ENCODE measurements at places on chromosomes 3 and 15.

- no peak for DNase-seq
Measured at GRCh38 chr3:164929642-164930041, 148.7 kb downstream of the SI start.

GRCh38 chr3:178482981-178483380, 53.3 kb upstream of the KCNMB2 start:
- no peak for DNase-seq

- DNase-seq: no peak
Measured at GRCh38 chr3:124496061-124496460, 234.2 kb upstream of the UMPS start.

DNA sequence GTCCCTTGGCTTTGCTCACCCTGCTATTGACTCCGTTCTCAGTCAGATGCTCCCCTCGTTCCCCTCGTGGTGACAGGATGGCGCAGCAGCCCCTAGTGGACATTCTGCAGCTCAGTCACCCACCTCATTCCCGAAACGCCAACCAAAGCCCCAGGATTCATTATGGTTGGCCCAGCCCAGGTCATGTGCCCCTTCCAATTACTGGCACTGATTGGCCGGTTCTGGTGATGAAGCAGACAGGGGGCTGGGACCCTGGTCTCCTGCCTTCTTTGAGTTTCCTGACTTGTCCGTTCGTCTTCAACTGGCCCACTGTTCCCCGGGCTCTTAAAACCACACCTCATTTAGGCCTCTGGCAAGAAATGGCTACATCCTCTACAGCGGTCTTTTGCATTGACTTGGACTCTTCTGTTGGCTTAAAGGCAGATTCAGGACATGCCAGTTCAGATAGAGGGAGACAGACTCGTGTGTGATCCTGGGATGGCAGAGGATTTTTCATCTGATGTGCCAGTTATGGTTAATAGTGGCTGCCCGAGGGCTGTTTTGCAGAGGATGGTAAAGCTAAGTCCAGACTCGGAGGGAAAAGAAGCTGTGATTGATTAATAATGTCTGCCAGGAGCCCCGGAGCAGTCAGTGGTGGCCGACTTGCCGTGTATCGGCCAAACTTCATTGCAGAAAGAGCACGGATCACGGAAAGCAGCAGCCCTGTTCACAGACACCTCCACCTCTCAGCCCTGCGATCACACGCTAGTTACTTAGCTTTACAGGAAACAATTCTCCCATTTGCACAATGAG, 37.8 kb downstream of the LSM3 start:
- DNase-seq: peak; percentile 50

GRCh38 chr3:46070595-46071093, 43.4 kb upstream of the XCR1 start:
- no peak for DNase-seq

DNA sequence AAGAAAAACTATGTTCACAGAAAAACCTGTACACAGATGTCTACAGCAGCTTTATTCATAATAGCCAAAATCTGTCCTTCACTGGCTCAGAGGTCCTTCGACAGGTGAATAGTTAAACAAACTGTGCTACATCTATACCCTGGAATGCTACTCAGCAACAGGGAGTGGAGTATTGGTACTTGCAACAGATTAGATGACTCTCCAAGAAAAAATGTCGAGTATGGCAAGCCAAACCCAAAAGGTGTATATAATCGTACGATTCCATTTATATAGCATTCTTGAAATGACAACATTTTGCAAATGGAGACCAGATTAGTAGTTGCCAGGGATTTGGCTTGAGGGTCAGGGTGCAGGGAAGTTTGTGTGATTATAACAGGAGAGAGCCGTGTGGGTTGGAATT, 22.4 kb upstream of the RGMA start:
- no peak for DNase-seq

DNA sequence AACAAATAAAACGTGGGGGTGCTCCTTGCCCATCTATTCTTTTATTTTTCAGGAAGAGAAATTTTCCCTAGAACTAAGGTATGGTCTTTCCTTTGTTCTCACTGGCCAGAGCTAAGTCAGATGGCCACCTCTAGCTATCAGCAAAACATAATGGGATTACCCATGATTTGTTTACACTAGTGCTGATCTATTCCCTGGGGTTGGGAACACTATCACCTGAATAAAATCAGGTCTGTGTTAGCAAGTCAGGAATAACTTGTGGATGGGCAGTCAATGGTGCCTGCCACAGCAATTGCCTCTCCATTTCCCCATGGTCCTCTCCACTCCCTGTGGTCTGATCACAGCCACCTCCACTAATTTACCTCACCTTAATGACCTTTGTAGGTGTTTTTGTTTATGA, 181.7 kb upstream of the CADPS start:
- DNase-seq: no peak

DNA sequence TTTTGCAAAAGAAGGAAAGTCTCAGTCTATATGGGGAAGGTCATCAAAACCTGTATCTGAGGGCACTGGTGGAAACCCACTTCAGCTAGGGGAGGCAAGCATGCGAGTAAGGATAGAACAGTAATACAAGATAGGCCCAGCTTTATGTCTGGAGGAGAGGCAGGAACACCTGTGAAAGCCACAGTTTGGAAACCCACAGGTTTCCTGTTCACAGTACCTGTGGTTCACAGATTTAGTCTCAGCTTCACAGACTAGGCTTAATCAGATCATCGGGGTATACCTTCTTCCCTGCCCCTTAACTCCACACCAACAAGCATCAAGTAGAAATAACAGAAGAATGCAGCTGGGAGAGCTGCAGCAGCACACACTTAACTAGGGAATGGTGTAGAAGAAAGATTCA, 36.2 kb downstream of the C2CD4B start:
- no peak for DNase-seq

- no peak for DNase-seq
Measured at GRCh38 chr3:162933656-162934055, 1437.0 kb downstream of the OTOL1 start.
